ENCODE measurements at places on chromosomes 4 and X. TPM values are rescaled to one million over a fixed set of nuclear protein-coding genes. Genes with fewer than 3 reads are reported as not detected.

GRCh38 chr4:185096032-185096653 is 46.9 kb upstream of the SLC25A4 start:
- DNase-seq, result no peak
- H3K27ac ChIP-seq, result no peak overlapping the region
- no peaks in the 10 kb centered on the region for H3K36me3 ChIP-seq
- H3K27me3 ChIP-seq, result peaks cover 29% of the 10 kb centered on the region
- no peak overlapping the region for H3K4me3 ChIP-seq
- H3K4me1 ChIP-seq, result no peaks in the 10 kb centered on the region

- no peak overlapping the region for H3K27ac ChIP-seq
- no peaks in the 10 kb centered on the region for H3K4me1 ChIP-seq
- DNase-seq, result no peak
These were observed 72.5 kb upstream of the EMCN start for GRCh38 chr4:100590325-100590724.

GRCh38 chrX:149151805-149152757 is 353.0 kb downstream of the IDS start:
- no peak overlapping the region for H3K27ac ChIP-seq
- no peaks in the 10 kb centered on the region for H3K27me3 ChIP-seq
- DNase-seq, result no peak
- H3K36me3 ChIP-seq, result no peaks in the 10 kb centered on the region
- H3K4me1 ChIP-seq, result no peaks in the 10 kb centered on the region

DNA sequence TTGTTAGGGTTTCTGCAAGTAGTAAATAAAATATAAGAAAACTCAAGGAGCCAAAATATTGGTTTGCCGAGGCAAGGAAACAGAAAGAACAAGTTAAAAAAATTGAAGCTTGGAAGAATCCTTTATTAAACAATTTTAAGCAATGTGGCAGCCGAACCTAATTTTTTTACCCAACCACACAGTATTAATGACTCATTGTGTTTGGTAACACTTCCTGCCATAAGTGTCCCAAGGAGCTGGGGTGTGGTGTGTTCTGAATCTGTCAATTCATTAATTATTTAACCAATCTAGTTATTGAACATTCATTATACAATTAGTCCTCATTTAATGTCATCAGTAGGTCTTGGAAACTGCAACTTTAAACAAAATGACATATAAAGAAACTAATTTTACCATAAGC is 19.3 kb upstream of the CPE start:
- DNase-seq, result no peak
- H3K27ac ChIP-seq, result no peak overlapping the region
- H3K36me3 ChIP-seq, result no peaks in the 10 kb centered on the region
- H3K4me3 ChIP-seq, result no peak overlapping the region
- no peaks in the 10 kb centered on the region for H3K27me3 ChIP-seq
- H3K4me1 ChIP-seq, result no peaks in the 10 kb centered on the region

GRCh38 chr4:128916832-128917231 is 107.3 kb downstream of the JADE1 start:
- no peaks in the 10 kb centered on the region for H3K36me3 ChIP-seq
- H3K4me1 ChIP-seq, result no peaks in the 10 kb centered on the region
- H3K27ac ChIP-seq, result no peak overlapping the region
- H3K27me3 ChIP-seq, result no peaks in the 10 kb centered on the region
- no peak overlapping the region for H3K4me3 ChIP-seq
- no peak for DNase-seq

PHOX2B gene
- not detected for total RNA-seq

ARHGAP6 gene
- 1.2 TPM for total RNA-seq

RCHY1 gene
- total RNA-seq, result 34.0 TPM

FREM3 gene
- total RNA-seq, result not detected
